ENCODE measurements at places on chromosomes 7 and 10.
A peak's percentile ranks its signal among the peaks of the same experiment; 100 is the strongest.

GRCh38 chr7:34825221-34825620 is 167.2 kb downstream of the NPSR1 start:
- DNase-seq, result no peak

- DNase-seq, result no peak
Measured at GRCh38 chr10:62113680-62114079, 155.0 kb downstream of the RTKN2 start.

DNA sequence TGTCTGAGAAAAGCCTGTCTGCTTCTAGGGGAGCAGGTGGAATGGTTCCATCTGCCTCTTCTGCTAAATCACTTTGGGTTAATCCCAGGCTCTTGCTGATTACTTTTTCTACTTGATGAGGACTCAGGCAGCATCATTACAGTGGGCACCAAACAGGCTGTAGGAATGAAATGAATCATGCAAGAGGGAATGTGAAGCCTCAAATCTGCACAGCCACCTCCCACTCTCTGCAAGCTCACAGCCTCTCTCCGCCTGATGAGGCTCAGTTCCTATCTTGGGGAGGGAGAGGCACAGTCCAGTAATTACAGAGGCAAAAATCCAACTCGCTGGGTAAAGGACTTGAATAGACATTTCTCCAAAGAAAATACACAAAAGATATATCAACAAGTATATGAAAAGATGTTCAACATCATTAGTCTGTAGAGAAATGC is 34.0 kb downstream of the HSPA12A start:
- peak; percentile 15 for DNase-seq

- DNase-seq, result no peak
Measured at GRCh38 chr10:75430000-75430763, 1.2 kb upstream of the LRMDA start.

DNA sequence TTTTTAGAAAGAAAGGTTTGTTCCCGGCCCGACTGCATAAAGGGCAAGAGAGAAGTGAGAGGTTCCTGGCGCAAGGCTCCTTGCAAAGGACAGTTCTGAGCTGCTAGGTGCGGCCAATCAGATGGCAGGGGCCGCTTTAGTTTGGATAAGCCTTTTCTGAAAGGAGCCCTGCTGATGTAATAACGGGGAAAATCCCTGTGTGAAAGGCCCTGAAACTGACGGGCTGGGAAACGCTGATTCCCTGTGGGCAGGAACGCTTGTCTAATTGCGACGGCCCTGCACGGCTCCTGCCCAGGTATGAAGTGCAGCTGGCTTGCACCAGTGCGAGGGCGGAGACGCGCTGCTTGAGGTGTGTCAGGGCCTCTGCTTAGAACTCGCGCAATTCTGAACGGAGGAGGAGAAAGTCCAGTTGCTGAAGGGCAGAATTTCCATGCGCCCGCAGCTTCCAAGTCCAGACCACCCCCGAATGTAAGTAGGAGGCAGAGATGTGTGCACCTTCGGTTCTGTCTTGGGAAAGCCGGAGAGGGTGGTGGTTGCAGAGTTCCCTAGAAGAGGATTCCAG is 30.5 kb downstream of the TACC2 start:
- peak; percentile 70 for DNase-seq

DNA sequence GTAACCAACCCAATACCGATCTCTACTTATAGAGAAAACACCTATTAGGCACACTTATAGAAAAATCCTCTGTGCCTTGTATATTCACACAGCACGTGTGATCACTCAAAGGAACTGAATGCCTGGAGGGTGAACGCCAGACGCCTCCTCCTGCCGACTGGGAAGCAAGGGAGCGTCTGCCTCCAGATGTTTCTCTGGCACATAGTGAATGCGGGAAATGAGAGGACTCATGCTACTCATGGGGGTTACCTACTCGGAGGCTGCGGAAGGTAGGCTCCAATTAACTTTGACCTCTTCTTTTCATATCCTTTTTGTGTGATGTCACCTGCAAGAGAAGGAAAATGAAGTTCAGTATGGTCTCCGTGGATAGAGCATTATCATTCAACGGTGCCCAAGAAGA is 203.3 kb downstream of the DIP2C start:
- no peak for DNase-seq

DNA sequence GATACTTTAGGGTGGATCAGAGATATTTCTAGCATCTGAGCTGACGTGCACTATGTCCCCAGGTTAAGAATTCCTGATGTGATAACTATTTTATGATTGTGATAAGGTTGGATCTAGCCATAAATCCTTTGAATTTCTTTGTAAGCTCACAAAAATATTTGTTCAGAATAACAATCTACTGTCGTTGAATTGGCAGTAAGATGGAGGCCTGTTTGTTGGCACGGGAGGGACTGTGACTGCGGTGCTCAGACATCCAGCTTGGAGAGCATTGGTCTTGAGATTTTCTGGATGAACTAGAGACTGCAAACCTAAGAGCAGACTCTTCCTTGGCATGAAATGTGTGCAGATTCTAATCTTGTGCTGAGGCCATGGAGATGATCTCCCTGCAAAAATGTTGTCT is 131.1 kb downstream of the LRRC4 start:
- DNase-seq, result no peak

DNA sequence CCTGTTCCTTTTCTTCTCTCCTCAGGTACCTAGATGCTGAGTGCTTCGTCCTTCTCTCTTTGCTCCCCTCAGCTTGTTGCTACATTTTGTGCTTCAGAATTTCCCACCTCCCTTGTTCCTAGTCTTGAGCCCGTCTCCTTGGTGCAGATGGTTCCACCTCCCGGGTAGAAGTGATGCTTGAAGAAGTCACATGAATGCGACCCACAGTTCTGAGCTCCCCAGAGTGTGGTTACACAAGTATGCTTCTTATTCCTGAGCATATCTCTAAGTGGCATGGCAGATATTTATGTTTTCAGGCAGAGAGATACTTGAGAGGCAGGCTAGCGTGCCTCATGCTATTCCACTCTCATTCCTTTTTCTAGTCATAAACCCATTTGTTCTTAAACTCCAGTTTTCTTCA is 34.0 kb downstream of the INPP5F start:
- DNase-seq, result no peak

- no peak for DNase-seq
Measured at GRCh38 chr10:15253951-15254807, 85.7 kb upstream of the NMT2 start.

DNA sequence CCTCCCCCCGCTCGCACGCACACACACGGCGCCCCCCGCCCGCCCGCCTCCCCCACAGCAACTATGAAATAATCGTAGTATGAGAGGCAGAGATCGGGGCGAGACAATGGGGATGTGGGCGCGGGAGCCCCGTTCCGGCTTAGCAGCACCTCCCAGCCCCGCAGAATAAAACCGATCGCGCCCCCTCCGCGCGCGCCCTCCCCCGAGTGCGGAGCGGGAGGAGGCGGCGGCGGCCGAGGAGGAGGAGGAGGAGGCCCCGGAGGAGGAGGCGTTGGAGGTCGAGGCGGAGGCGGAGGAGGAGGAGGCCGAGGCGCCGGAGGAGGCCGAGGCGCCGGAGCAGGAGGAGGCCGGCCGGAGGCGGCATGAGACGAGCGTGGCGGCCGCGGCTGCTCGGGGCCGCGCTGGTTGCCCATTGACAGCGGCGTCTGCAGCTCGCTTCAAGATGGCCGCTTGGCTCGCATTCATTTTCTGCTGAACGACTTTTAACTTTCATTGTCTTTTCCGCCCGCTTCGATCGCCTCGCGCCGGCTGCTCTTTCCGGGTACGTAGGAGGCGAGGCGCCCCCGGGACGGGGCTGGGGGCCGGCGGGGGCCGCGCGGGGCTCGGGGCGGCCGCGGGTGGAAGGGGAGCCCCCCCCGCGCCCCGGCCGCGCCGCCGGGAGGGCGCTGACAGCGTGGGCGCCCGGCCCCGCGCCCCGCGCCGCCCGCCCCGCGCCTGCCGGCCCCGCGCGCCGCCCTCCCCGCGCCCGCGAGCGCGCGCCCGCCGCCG is 441 bp downstream of the BMI1 start:
- DNase-seq, result no peak

DNA sequence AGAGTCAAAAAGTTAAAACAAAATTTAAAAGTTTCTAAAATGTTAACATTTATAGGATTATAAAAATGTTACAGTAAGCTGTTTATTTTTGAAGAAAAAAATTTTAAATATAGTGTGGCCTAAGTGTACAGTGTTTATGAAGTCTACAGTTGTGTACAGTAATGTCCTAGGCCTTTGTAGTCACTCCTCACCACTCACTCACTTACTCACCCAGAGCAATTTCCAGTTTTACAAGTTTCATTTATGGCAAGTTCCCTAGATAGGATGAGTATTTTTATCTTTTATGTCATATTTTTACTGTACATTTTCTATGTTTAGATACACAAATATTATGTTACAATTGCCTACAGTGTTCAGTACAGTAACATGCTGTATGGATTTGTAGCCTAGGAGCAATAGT is 419.9 kb downstream of the ARL4A start:
- DNase-seq, result no peak

DNA sequence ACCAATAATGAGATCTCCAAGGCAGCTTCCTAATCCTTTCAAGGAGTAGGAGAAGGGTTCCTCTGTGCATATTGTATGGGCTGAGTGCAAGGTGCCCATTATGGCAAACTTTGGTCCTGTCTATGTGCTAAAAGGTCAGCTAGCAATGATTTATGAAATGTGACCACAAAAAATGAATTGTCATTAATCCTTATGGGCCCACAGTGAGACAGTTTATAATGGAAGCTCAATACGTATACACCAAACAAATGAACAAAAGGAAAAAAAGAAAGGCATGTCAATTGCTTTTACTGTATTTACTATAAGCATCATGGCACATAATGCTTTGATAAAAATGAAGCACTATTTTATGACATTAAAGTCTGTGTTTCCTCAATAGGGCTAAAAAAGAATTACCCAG is 54.5 kb downstream of the ELAPOR2 start:
- DNase-seq, result no peak

GRCh38 chr10:652233-652632 is 37.2 kb downstream of the DIP2C start:
- no peak for DNase-seq

DNA sequence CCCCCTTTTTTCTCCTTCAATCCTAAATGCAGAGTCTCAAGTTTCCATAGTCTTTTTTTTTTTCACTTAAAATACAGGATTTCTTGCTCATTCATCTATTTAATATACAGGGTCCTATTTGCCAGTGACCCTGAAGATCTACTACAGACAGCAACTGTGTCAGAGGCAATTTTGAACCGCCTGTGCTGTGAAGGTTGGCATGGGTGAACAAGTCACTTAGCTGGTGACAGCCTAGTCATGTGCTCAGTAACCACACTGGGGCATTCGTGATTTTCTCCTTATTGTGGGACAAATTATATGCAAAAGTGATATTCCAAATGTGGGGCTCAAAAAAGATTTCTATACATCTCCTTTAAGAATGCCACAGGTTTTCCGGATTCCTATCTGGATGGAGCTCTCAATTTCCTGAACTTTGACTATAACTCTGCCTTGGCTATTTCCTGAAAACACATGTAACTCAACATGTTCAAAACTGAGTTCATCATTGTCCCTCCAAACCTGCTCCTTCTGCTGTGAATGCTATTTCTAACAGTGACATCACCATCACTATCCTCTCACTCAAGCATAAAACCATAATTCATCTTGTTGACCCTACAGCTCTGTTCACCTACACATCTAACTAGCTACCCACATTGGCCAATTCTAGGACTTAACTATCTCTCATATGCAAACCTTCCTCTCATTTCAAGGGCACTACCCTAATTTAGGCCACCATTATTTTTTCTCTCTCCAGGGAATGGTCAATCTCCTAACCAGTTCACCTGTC is 36.7 kb downstream of the CDK6 start:
- no peak for DNase-seq

GRCh38 chr7:85457911-85458310 is 271.1 kb upstream of the SEMA3D start:
- peak; percentile 9 for DNase-seq

DNA sequence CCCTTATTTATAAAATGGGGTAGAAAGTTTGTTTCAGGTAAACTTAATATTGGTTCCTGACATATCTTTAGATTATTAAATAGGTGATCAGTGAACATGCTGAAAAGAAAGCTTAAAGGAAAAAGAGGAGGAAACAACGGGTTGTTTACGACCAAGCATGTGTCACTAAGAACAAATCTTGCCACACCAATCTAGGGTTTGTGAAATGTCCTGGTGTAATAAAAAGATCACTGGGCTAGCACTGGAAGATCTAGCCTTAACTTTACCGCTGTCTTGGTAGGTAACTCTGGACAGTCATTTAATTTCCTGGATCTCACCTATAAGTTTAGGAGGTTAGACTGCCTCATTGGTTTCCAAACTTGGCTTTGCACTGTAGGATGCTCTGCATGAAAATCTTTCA is 19.0 kb downstream of the VPS26A start:
- DNase-seq, result no peak

- no peak for DNase-seq
Measured at GRCh38 chr10:120641695-120642094, 184.7 kb downstream of the PLPP4 start.

GRCh38 chr10:89652806-89653370 is 7.8 kb upstream of the PANK1 start:
- no peak for DNase-seq

- DNase-seq, result peak; percentile 95
Measured at GRCh38 chr7:152463709-152464311, 28.0 kb upstream of the KMT2C start.

DNA sequence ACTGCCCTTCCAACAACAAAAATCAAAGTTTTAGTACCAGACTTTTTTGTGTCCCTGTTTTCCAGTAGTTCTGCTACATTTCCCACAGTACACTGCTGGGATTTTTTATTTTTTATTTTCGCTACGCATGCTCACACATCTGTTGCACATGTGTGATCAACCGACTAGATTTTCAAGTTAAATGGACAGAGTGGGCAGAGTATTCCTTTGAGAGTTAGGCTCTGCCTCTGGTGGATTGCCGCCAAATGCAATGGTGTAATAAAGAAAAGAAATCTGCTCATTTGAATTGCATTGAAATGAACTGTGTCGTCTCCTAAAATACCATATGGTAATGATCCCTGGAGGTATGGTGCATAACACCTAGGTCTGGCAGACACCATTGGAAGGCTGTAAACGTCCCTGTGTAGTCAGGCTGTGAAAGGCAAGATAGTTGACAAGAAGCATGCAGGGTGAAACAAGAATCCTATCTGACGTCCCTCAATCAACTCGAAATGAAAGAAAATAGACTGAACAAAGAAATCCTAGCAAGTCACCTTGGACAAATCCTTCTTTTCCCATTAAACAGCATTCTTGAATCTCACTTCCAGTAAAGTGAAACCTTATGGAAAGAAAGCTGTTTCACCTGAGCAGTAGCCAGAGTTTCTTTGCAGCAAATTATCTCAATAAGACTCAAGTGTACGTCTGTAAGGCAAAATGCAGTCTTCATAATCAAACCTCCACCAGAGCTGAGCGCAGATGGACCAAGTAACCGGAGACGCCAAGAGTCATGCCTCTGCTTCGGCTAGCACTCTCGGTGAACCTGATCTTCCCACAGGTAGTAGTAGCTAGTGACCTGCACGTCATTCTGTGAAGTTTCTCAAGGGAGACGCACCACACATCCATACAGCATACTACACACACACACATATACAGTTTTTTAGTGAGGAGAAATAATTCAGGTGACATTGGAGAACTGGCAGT is 357.3 kb downstream of the CRPPA start:
- no peak for DNase-seq

GRCh38 chr10:44998146-44998631 is 2.5 kb upstream of the ZNF22 start:
- DNase-seq, result no peak

All from retinal pigment epithelial cell (primary cell).